ENCODE measurements at places on chromosomes 5 and 9.

DNA sequence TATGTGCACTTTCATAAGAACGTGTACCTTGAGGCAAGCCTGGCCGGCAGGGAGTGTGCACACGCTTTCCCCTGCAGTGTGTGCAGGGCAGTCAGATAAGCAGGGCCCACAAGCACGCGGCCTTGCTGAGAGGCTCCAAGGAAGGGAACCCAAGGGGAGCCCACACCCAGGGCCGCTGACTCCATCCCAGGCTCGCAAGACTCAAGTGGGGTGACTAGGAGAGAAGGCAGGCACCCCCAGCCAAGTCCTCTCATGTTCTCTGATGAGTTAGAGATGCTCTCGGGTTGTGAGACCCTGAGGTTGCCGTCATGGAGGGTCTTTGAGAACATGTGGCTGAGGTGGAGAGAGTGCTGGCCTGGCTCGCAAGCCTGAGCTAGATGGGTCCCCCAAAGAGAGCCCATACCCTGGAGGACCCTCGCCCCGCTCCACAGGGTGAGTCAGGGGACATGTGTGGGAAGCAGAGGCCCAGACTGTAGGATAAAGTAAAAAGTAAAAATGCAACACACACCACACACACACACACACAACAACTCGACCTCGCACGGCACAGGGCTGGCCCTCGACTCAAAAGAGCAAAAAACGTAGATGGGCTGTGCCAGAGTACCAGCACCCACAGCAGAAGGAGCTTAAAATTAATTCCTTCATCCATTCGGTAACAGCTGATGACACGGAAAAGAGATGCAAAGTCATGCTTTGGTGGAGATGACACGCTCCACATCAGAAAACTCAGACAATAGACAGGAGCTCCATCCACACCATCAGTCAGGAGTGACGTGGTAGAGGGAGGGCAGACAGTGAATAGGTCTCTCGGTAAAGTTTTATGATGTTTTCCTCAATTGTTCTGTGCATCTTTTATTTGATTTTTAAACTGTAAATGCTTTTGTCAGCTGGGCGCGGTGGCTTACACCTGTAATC, 54.8 kb upstream of the NKD2 start:
- no peak for DNase-seq

DNA sequence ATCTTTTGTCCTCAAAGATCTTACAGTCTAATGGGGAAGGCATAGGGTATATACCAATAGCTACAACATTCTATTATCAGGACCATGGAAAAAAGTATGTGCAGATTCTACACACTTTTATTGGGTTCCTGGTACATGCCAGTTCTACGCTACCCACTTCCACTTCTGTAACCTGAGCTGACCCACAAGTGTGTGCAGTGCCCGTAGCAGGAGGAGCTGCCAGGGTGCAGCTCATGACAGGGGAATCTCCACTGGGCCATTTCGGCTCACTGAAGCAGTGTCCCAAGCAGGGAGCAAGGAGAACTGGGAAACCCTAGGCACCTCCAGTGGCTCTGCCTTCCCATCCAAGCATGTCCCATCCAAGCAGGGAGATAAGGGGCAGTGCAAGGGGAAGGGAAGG, 60.4 kb downstream of the FOXI1 start:
- no peak for DNase-seq

DNA sequence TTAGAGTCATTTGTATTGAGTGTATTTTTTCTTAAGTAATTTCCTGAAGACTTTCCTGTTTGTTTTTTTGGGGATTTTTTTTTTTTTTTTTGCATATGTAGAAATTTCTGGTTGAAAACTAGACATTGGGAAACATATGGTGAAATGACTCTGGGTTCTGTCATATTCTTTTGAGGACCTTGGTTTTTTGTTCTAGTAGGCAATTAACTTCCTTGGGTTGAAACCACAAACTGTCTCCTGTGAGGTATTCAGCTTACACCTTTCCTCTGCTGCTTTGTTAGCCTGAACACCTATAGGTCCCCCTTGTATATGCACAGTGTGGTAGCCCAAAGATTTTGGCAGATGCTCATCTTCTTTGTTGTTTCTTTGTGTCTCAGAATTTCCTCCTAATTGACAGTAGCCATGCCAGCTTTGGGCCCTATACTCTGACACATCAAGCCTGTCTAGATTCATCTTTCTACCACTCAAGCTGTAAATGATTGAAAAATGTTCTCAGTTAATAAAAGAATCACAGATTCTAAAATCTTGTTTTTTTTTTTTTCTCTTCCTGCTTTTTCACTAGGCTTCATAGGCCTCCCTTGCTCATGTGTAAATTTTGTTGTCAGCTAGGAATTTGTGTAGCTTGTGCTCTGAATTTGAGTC, 140.6 kb downstream of the COMMD10 start:
- no peak for DNase-seq

GRCh38 chr5:126339215-126339805, 83.9 kb upstream of the GRAMD2B start:
- peak; percentile 79 for DNase-seq

DNA sequence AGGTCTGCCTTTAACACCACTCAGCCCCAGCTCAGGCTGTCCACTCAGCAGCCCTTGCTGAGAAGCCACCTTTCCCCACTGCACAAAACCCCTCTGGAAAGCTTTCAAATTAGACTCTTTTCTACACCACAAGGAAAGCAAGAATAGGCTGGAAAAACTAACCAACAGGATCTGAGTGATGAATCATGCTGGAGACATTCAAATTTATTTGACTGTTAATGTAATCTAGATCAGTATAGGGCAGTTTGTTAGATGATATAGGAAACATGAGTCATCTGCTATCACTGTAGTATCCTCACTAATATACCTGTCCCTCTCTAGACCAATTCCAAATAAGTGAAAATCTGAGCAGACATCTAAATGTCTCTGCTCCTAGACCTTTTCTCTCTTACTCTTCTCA, 127.8 kb upstream of the PAM start:
- DNase-seq = no peak

DNA sequence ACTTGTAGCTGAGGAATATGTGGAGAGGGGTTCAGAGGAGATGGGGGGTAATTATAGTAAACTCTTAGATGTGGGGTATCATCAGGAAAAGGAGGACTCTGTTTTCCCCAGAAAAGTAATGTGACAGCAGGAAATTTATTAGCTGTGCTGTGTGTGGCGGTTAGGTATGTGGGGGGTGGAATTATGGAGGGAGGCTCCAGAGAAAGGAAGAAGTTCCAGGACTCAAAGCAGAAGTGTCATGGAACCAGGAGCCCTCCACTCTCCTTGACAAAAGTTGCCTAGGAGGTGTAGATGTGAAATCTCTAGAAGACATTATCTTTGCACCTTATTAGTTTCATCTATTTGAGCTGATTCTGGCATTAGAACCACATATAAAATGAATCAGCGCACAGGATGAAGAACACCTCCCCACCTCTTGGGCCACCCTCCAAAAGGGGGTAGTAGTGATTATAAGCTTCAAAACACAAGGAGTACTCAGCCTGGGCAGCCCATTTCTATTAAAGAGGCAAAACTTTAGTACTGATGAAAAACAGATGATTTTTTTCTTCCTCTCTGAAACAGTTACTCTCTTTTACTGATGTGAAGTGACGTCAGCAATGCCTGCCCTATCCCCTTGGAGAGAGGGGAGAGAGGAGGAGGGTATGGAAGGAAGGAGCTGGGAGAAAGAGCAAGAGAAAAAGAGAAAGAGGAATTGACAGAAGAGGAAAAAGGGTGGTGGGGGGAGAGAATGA, 18.2 kb downstream of the NR2F1 start:
- no peak for DNase-seq

- DNase-seq = no peak
These were observed 1045.2 kb downstream of the CDH12 start for GRCh38 chr5:21807953-21808352.

DNA sequence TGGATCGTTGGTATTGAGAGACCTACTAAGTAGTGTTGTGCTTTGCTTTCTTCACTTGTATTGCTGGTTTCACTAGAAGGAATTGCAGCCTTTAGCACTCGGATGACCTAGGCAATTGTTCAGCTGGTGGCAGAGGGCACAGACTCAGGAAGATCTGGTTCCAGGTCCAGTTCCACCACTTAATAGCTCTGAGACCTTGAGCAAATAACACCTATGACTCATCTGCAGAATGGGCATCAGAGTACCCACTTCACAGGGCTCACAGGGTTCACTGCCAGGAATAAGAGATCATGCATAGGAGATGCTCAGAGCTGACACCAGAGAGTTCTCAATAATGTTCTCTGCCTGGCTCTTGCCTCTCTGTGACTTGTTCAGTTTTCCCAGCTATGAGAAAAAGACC, 133.6 kb downstream of the SIL1 start:
- DNase-seq = no peak

GRCh38 chr9:1386420-1386819, 336.3 kb downstream of the DMRT2 start:
- no peak for DNase-seq

GRCh38 chr5:131142970-131143617, 22.0 kb downstream of the HINT1 start:
- DNase-seq = no peak

GRCh38 chr5:57862942-57863341, 380.3 kb upstream of the ACTBL2 start:
- no peak for DNase-seq

DNA sequence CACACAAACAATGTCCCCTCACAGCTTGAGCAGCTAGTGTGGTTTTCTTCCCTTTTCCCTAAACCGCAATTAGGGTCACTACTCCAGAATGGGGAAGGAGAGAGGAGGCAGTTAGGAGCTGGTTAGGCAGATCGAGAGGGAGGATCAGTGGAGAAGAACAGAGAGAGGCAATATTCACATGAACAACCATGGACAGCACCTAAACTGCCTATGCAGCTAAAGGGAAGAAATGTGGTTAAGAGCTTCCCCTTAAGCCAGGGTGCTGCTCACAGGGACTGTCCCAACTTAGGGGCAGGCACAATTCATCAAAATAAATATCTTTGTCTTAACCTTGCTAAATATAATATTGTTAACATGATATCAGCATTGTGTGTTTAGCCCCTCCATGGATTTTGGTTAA, 359.3 kb upstream of the CDH18 start:
- DNase-seq = no peak

- DNase-seq = no peak
These were observed 3.6 kb upstream of the MACIR start for GRCh38 chr5:103254921-103255320.

DNA sequence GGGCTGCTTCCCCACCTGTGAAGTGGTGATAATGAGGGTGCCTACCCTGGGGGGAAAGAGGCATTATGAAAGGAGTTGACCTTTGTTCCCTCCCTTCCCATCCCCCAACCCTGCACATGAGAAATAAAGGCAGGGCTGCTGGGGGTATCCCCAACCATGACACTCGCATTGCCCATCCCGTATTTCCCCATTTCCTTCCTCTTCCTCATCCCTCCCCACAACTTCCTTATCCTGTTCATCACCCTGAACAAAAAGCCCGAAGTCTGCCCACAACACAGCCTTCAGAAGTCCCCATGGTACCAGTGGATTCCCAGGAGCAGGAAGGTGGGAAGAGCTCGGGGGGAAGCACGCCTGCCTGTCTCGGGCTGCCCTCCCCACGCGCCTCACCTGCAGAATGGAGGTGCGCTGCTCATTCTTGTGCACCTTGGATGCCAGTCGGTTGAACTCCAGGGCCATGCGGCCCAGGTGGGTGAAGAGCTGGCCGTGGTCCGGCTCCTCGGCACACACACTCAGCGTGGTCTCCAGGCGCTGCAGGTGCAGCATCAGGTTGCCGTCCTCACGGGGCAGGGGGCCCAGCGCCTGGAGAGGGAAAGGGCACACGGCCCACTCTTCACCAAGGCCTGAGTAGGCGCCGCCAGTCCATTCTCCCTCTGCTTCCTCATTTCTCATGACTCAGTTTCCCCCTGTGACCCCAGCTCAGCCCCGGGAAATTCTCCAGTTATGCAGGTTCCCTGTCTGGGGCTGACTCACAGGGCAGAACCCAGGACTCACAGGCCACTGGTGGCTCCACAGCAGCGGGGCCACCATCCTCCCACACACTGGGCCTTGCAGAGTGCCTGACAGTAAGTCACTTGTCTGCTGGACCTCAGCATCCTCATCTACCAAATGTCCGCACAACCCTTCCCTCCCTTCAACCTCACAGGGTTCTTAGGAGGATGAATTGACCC, 24.2 kb downstream of the TNIP1 start:
- no peak for DNase-seq

DNA sequence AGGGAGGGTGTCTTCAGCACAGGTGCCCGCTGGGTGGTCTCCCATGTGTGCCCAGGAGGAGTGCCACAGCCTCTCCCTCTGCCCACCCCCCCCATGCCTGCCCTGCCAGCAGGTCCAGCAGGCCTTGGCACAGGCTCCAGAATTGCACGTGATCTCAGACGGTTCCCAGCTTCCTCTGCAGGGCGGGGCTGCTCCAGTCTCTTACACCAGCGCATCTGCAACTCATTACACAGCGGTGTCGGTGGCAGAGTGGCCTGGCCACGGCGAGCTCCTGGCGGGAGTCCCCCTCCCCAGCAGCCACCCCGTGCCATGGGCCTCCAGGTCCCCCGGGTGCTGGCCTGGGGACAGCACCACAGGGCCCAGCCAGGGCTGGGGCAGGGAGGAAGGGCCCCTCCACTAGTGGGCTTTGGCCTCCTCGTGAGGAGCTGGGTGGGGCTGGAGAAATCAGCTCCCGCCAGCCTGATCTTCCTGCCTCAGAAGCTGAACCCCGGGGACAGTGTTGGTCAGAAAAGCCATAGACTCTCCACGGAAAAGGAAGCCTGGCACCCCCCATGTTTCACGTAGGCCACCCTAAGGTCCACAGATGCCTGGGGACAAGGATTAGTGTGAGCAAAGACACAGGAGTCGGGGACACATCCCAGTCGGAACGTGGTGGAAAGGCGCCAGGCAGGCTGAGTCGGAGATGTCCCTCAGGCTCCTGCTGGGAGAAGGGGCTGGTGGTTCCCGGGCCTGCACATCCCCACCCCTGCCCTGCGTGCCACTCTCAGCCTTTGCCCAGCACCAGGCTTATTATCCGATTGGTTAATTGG, 40.2 kb downstream of the RXRA start:
- no peak for DNase-seq

- no peak for DNase-seq
These were observed 326.7 kb upstream of the EFNA5 start for GRCh38 chr5:107997338-107997980.

- peak; percentile 11 for DNase-seq
These were observed 5.1 kb upstream of the RGMB start for GRCh38 chr5:98768160-98768959.

DNA sequence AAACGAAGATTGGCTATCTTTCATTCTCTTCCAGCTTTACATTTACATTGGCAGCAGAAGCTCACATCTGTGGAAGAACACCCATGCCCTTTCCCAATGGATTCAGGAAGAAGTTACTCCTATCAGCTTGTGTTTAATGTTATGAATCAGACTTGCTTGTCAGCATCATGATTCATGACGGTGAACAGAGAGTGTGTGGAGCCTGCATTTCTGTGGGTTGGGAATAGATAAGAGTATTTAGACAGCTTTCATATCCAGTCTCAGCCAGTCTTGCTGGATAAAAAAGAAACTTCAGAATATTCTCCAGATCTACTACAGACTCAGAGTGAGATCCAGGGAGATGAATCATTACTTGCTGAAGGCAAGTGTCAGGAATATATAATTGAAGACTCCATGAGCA, 812.9 kb upstream of the ZNF608 start:
- no peak for DNase-seq

- DNase-seq = no peak
These were observed 4.0 kb downstream of the PCDHGC3 start for GRCh38 chr5:141479776-141480175.

Data from CD4-positive, alpha-beta T cell (primary cell).